ENCODE measurements at places on chromosomes 3 and 15.

- DNase-seq = no peak
Observed at GRCh38 chr15:88204584-88204983, 52.0 kb downstream of the NTRK3 start.

DNA sequence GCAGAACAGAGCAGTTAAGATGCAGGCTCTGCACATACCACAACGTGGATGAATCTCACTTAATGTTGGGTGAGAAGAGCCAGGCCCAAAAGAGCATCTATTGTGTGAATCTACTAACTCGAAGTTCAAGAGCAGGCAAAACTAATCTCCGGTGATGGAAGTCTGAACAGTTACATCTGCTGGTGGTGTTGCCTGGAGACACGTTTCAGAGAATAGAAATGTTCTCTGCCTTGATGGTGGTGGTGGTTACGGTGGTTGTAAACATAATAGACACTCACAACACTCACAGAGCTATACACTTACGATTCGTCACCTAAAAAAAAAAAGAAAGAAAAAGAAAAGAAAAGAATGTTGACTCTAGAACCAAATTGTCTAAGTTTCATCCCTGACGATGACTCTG is 86.8 kb downstream of the LIPC start:
- DNase-seq = no peak

GRCh38 chr15:47806008-47806407 is 88.7 kb downstream of the SEMA6D start:
- no peak for DNase-seq

- DNase-seq = no peak
Observed at GRCh38 chr15:29101491-29101890, 168.1 kb downstream of the NSMCE3 start.

DNA sequence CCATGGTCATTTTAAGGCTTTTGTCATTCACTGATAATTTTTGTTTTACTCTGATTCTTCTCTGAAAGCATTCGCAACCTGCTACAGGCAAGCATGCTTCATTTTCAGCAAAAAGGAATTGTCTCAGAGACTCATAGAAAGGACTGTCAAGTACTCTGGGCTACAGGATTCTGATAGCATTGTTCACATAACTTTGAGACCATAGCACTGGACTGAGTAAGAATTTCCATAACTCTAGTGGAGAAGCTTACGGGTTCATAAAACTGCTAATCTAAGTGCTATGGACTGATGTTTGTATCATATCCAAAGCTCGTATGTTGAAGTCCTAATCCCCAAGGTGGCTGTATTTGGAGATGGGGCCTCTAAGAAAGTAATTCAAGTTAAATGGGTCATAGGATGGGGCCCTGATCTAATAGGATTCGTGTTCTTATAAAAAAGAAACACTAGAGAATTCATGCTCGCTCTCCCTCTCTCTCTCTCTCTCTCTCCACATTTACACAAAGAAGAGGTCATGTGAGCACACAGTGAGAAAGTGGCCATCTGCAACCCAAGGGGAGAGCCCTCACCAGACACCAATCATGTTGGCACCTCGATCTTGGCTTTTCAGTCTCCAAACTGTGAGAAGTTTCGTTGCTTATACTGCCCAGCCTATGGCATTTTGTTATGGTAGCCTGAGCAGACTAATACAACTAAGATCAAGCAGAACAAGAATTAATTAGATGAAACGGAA is 60.4 kb downstream of the CRYGS start:
- DNase-seq = no peak

DNA sequence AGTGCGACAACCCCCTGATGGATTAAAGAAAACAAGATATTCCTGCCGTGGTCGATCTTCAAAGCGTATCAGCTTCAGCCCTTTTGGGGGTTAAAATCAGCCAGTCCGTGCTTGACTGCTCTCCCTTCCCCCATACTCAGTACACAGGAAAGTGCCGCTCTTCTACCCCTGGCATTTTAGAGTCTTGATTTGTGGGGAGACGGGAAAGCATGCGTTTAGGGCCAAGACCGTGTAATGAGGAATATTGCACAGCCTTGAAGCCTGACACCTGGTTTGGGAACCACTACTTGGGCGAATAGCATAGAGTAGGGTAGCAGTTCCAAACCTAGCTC is 540 bp upstream of the EDC3 start:
- DNase-seq = no peak

GRCh38 chr3:175526609-175527280 is 667.6 kb downstream of the NAALADL2 start:
- DNase-seq = no peak

- peak; percentile 96 for DNase-seq
Observed at GRCh38 chr15:45456212-45457106, 66.1 kb downstream of the SLC30A4 start.

DNA sequence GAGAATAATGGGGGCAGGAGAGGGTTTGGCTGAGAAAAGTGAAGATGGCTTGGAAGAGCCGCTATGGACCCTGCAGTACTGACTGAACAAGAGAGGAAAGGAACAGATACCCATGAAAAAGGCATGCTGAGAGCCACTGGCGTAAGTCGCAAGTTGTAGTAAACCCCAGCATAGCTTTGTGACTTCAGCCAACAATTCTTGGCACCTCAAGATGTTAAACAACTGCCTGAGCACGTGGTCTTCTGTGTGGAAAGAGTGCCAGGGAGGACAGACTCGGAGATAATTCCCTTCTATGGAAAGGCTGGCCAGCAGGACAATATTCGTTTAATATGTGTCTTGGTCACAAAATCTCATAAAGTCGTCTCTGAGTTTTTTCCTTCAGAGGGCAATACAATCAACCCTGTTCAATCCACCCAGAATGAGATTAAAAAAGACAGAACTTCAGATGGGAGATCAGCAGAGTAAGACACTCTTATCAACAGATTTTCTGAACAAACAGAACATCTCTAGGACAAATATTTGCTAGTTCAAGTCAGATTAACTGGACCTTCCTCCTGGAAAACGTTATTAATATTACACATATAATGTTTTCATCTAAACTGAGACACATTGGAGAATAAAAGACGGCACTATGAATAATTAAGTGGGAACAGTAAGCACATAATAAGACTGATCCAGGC is 49.2 kb downstream of the NEK10 start:
- no peak for DNase-seq

DNA sequence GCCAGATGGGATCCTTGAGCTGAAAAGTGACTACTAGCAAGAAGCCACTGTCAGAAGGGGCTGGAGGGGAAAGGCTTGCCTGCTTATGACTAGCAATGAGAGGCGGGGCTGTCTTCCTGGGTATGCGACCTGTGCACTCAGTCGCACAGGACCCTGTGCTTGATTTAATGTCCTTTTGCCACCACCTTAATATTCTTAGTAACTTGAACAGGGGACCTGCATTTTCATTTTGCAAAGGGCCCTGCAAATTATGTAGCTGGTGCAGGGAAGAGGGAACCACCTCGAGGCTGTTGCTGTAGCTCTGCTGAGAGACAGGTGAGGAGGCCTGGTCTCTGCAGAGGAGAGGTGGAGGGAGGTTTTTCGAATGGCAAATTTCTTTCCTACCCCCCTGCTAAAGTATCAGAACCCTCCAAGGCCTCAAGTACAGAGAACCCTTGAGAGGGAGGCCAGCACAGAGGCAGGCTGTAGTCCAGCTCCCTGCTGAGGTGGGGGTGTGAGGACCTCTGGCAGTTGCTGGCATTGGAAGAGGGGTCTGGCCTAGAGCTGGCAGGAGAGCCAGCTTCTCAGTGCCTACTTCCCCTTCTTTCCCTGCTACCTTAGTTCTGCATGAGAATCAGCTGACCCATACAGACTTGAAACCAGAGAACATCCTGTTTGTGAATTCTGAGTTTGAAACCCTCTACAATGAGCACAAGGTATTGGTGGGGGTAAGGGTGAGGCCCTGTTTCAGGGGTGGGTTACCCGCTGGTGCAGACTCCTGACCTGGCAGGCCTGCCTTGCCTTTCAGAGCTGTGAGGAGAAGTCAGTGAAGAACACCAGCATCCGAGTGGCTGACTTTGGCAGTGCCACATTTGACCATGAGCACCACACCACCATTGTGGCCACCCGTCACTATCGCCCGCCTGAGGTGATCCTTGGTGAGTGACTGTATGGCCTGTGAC is 11.4 kb downstream of the CLK3 start:
- no peak for DNase-seq

GRCh38 chr15:72196409-72197040 is 1.1 kb downstream of the GRAMD2A start:
- no peak for DNase-seq

- DNase-seq = no peak
Observed at GRCh38 chr15:33119865-33120264, 74.6 kb downstream of the FMN1 start.

DNA sequence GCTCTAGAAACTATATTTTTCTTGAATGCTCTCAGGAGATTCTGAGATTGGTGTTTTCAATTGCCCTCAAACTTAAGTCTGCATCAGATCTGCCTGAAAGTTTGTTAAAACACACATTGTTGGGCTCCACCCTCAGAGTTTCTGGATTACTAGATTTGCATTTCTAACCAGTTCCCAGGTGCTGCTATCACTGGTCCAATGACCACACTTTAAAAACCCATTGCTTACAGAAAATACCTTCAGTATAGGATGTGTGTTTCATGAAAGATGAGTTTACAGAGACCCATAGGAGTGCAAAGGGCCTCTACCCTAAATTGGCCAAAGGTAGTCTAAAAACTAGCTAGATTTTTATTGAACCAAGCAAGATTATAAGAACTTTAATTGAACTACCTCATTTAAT is 17.8 kb downstream of the GRM7 start:
- no peak for DNase-seq

DNA sequence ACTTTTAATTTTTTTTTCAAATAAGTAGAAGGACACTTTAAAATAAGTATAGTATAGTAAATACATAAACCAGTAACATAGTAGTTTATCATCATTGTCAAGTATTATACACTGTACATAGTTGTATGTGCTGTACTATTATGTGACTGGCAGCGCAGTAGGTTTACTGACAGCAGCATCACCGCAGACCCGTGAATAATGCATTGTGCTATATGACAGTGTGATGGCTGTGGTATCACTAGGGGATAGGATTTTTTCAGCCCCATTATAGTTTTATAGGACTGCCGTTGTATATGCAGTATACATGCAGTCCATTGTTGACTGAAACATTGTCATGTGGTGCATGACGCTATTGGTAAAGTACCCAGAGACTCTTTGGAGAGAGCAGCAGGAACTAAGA is 306.5 kb downstream of the SQOR start:
- no peak for DNase-seq

DNA sequence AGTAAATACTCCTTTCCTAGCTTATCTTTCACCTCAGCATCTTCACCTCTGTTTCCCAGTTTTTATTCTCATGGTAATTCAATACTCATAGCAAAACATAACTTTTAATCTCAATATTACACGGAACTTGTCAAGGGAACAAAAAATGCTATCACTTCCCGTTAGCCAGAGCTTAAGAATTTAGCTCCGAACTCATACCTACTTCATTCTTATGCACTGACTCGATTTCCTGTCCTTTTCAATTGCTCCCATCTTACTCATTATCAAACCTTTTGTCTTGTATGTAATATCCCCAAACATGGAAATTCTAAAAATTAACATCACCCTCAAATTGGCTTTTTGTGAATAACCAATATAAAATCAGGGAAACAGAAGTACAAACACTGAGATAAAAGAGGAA is 28.2 kb downstream of the MYEF2 start:
- peak; percentile 12 for DNase-seq

DNA sequence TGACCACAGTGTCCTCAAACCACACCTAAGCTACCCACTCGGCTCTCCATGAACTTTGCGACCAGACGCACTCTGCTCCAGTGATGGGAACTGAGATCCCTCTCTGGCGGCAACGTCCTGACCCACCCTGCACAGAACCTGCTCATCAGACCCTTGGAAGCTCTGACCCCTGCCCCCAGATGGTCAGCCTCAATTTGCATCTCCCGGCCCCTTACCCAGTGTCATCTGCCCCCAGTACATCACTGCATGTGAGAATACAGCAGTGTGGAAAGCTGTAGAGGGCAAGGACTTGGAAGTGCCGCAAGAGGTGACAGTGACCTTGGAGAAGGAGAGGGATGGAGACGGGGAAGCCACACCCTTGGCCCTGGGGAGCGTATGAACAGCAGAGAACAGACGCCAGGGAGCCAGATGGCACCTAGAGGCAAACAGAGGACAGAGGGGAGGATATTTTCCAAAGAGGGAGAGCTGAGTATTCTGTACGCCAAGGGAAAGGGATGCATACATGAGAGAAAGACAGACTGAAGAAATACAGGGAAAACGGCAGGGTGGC is 192.0 kb downstream of the XXYLT1 start:
- no peak for DNase-seq

DNA sequence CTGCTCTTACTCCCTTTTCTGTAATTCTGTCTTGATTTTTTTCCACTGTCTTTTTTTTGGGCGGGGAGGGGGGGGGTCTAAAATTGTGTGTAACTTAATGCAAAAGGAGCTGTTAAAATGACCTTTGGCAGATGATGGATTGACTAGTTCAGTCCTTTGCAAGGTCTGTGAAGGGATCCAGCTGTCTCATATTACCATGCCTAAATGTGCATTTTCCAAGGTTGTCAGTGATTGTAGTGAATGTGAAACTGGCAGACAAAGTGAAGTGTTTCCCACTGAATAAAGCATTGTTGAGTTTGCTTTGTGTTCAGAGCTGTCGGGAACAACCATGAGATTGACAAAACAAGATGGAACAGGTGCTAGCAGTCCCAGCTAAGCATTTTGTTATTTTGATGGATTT is 110.1 kb upstream of the SKOR1 start:
- no peak for DNase-seq

DNA sequence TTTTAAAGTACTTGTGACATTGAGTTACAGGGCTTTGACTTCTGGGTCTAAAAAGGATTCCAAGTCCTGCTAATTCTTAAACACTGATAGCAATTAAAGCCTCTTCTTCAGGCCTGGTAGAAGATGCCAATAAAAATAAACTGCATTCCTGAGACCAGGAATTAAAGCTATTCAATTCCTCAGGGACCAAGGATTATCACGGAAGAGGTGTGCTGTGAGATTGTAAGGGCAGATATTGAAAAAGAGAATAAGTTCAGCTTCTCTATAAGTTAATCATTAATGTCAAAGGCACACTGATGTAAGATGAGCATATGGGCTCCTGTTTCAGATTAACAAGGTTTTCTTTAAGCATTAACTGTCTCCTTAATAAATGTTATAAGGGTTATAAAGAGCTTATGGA is 611.3 kb downstream of the SI start:
- DNase-seq = no peak

- DNase-seq = no peak
Observed at GRCh38 chr3:114333923-114334240, 40.1 kb downstream of the TIGIT start.

DNA sequence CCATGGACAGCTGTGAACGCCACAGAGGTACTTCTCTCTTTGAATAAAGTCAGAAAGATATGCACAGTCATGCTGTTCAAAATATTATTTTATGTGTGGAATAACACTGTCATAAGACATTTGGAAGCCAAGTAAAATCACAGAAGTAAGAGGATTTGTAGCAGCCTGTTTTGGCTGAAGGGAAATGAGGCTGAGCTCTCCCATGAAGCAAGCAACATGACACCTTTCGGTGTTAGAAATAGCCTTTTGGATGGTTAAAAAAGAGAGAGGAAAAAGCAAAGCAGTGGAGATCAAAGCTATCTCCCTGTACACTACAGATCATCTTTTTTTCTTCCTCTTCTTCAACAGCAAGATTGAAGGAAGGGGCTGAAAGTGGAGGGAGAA is 755.3 kb downstream of the ROBO1 start:
- no peak for DNase-seq

- peak; percentile 43 for DNase-seq
Observed at GRCh38 chr3:169863458-169863899, 6.3 kb downstream of the LRRC31 start.
